Chondrocyte (in vitro differentiated cells): ENCODE measurements at places on chromosomes 13 and 19. TPM values are rescaled to one million over a fixed set of nuclear protein-coding genes. Genes with fewer than 3 reads are reported as not detected.

The DMKN gene
- total RNA-seq, result 1.3 to 2.1 TPM in 2 of 3 replicates, not detected in the other

DNA sequence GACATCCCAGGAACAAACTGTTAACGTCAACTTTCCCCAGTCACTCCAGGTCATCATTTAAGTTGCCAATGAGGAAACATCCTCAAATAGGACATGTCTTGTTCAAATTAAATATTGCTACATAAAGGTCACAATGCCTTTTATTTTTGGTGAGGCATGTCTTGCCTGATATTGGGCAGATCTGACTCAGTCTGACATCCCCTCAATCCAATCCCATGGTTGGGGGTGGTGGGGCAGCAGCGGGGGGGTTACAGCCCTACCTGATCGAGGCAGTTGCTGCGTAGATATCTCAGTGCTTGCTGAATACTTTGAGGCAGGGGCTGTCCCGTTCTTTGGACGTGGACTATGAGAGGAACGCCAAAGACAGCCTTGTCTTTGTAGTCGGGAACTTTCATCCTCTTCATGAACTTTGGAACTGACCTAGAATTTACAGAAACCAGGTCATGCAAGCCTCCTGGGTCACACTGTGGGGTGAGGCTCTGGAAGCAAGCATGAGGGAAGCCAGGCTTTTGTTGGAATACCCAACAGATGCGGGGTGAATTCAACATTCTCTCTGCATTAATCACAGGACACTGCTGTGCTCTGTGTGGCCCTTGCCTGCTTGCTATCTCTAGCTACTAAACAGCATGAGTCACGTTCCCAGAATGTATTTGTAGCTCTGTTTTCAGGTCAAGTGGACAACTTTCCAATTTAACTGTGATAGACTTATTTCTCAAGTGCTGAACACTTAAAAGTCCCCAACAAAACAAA lies 109.8 kb downstream of the KL start:
- peaks cover 29% of the 10 kb centered on the region for H3K36me3 ChIP-seq
- H3K4me1 ChIP-seq, result peaks cover 49% of the 10 kb centered on the region
- no peak for DNase-seq
- H3K27ac ChIP-seq, result peak overlapping the region; percentile 91
- no peak overlapping the region for H3K4me3 ChIP-seq
- no peaks in the 10 kb centered on the region for H3K27me3 ChIP-seq

DNA sequence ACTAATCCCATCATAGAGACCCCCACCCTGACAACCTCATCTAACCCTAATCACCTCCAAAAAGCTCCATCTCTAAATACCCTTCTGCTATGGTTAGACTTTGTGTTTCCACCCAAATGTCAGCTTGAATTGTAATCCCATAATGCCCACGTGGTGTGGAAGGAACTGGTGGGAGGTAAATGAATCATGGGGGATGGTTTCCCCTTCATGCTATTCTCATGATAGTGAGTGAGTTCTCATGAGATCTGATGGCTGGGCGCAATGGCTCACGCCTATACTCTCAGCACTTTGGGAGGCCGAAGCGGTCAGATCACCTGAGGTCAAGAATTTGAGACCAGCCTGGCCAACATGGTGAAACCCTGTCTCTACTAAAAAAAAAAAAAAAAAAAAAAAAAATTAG lies 2.6 kb downstream of the VMAC start:
- DNase-seq, result no peak
- H3K36me3 ChIP-seq, result no peaks in the 10 kb centered on the region
- H3K4me3 ChIP-seq, result no peak overlapping the region
- peaks cover 14% of the 10 kb centered on the region for H3K4me1 ChIP-seq
- no peak overlapping the region for H3K27ac ChIP-seq
- no peaks in the 10 kb centered on the region for H3K27me3 ChIP-seq

DNA sequence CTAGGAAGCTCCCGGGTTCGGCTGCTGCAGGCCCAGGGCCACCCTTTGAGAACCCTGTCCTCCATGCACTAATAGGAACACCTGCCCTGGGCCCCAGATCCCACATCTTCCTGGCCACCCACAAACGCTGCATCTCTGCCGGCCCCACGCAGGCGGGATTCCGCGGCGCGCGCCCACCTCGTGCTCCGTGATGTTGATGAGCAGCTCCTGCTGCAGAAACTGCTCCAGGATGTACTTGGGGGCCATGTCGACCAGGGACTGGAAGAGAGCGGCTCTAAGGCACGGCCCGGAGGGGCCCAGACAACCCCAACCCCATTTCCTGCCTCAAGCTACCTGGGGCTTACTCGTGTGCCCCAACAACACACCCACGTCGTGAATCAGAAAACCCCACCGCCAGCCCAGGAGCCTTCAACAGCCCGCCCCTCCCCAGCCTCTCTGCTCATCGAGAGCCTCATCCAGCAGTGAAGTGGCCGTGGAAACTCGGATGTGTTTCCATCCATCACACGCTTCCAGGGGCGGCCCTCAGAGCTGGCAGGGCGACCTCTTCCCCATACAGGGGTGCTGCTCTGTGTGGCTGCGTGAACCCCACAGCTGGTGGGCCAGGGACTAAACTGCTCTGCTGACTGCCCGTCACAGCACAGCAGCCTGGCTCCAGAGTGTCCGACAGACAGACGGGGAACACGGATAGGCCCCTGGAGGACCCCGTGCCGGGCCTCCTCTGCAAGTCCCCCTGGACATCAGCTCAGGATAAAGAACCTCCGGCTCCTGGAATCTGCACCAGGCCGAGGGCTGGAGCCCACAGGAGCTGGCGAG lies 4.2 kb downstream of the POLR2E start:
- peaks cover 6% of the 10 kb centered on the region for H3K36me3 ChIP-seq
- no peak overlapping the region for H3K4me3 ChIP-seq
- peaks cover 19% of the 10 kb centered on the region for H3K4me1 ChIP-seq
- DNase-seq, result no peak

DNA sequence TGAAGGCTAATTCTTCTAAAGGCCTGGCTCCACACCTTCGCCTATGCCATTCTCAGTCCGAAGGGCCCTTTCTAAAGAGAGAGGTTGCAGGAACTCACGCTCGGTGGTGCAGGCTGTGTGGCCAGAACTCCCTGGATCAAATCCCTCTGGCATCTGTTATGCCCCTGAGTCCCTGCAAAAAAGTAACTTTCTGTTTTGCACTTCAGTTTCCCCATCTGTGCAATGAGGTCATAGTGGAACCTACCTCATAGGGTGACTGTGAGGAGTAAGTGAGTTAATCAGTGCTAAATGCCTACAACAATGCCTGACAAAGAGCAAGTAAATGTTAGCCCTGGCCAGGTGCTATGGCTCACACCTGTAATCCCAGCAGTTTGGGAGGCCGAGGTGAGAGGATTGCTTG lies 7.3 kb downstream of the IGSF23 start:
- H3K4me3 ChIP-seq, result no peak overlapping the region
- no peaks in the 10 kb centered on the region for H3K27me3 ChIP-seq
- no peaks in the 10 kb centered on the region for H3K36me3 ChIP-seq
- no peak for DNase-seq

DNA sequence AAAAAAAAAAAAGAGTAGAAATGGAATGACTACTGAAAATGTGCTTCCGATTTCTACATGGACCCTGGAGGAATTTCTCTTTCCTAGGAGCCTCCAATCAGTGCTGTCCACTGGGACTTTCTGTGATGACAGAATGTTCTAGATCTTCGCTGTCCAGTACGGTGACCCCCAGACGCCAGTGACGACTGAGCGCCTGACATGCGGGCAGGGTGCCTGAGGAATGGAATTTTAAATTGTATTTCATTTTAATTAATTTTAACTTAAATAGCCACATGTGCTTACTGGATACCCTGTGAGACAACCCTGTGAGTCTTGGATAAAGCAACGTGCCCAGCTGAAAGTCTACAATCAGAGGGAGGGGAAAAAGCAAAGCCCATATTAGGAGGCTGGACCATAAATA lies 4.1 kb upstream of the TLE6 start:
- no peaks in the 10 kb centered on the region for H3K36me3 ChIP-seq
- peaks cover 18% of the 10 kb centered on the region for H3K4me1 ChIP-seq
- no peak overlapping the region for H3K4me3 ChIP-seq
- H3K27ac ChIP-seq, result no peak overlapping the region
- DNase-seq, result no peak

DNA sequence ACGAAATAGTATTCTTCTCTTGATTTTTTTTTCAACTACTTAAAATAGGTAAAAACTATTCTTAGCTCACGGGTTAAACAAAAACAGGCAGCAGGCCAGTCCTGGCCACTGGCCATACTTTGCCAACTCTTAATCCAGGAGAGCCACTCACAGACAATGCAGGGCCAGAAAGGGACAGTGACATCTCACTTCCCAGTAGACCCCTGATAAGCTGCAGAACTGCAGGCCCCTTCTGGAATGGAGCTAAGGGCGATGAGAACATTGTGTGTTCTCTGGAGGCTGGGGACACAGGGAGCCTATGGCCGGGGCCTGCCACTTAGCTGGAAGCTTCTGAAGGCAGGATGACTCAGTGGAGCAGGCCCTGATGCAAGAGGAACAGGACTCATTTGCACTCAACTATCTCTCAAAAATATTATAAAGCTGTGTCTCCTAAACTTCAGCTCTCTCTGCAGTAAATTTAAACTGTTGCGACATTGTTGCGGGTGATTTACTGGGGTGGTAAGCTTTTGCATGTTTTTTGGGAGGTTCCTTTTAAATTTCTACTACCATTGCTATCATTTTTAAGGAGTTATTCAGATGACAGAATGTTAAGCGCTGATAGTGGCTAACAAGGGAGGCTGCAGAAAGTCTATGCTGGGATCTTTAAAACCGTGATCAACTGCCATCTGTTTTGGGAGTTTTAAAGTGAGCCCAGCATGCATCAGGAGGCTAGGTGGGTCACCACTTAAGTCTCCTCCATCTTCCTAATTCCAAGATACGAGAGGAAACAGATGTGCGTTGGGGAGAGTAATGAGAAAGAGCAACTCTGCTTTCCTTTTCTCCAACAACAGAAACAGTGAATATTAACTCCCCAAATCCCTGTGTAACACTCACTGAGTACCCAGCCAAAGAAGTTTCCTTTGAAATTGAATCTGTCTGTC lies 33.2 kb upstream of the KATNAL1 start:
- H3K4me1 ChIP-seq, result peaks cover 51% of the 10 kb centered on the region
- H3K27me3 ChIP-seq, result no peaks in the 10 kb centered on the region
- no peaks in the 10 kb centered on the region for H3K36me3 ChIP-seq
- H3K27ac ChIP-seq, result peak overlapping the region; percentile 91

- DNase-seq, result no peak
- peak overlapping the region; percentile 97 for H3K27ac ChIP-seq
These were observed 13.3 kb downstream of the ARRDC2 start for GRCh38 chr19:18021121-18021755.

DNA sequence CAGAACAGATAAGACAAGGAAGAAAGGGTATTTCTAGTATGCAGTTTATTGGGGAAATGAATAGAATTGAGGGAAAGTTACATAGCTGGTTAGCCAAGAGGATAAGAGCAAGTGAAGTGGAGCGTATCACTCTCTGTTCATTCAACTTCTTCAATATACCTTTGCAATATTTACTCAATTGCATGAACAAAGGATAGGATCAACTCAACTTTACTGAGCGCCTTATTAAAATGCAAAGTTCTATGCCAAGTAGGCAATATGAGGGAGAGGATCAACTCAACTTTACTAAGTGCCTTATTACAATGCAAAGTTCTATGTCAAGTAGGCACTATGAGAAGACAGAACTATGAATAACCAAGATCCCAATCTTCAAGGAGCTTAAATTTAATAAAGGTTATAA lies 43.9 kb downstream of the ZC3H13 start:
- peaks cover 12% of the 10 kb centered on the region for H3K36me3 ChIP-seq
- no peak overlapping the region for H3K4me3 ChIP-seq
- H3K27me3 ChIP-seq, result no peaks in the 10 kb centered on the region
- no peaks in the 10 kb centered on the region for H3K4me1 ChIP-seq

GRCh38 chr19:57321751-57322150 lies 1.5 kb downstream of the ZNF543 start:
- peaks cover under 1% of the 10 kb centered on the region for H3K27me3 ChIP-seq
- peaks cover 30% of the 10 kb centered on the region for H3K4me1 ChIP-seq
- H3K36me3 ChIP-seq, result peaks cover 18% of the 10 kb centered on the region
- peak overlapping the region; percentile 95 for H3K4me3 ChIP-seq

DNA sequence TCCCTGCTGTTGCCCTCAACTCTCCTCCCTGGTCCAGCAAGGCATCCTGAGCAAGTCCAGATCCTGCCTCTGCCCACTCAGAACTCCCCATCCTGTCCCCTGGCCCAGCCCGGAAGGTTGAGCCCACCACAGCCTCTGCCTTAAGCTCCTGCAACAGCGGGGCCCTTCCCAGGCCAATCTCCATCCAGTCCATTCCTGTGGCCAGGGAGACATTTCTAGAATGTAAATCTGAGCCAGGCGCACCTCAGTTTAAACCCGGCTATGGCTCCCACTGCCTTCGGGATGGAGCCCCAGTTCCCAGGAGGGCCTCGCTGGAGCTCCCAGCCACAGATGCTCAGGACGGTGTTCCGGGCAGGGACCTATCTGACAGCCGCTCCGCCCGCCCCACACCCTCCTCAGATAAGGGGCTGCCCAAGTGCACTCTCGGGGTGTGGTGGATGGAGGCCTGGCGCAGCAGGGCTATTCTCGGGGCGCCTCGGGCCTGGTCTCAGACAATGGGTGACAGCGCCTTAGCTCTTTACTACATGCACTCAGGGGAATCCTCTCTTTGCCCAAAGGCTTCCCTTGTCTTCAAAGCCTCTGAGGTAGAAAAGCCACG lies 5.3 kb downstream of the TRAPPC6A start:
- H3K27me3 ChIP-seq, result no peaks in the 10 kb centered on the region
- DNase-seq, result no peak
- H3K4me3 ChIP-seq, result no peak overlapping the region
- no peak overlapping the region for H3K27ac ChIP-seq
- H3K4me1 ChIP-seq, result peaks cover 8% of the 10 kb centered on the region
- H3K36me3 ChIP-seq, result no peaks in the 10 kb centered on the region
